ENCODE measurements at places on chromosomes 16 and 17.

GRCh38 chr17:44922746-44923470 is 7.6 kb upstream of the GFAP start:
- ATAC-seq, result no peak

DNA sequence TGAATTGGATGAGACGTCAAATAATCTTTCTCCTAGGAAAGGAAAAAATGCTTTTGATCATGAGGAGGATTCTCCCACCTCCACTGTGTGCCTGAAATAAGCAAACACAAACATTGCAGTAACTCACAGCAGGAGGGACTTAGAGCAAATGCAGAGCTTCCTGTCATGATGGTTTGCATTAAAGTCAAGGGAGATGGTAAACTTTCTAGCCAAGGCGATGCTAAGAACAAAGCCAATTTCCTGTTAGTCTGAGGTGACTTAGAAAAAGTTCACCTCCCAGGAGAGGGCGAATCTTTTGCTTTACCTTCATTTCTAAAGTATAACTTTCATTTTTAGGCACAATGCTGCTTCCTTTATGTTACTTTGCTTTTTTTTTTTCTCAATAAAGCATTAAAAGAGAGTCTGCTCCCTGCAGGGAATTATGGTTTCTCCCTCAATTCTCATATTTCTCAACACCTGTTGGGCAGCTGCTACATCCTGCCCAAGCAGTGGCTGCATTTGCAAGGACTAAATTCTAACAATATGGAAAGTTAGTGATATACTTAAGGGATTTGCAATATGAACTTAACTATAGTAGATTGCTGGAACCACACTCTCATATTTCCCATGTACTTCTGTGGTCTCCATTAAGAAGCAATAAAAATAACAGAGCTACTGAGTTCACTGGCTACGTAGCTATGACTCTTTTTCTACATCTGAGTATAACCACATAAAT is 175.6 kb downstream of the PCTP start:
- ATAC-seq, result no peak

DNA sequence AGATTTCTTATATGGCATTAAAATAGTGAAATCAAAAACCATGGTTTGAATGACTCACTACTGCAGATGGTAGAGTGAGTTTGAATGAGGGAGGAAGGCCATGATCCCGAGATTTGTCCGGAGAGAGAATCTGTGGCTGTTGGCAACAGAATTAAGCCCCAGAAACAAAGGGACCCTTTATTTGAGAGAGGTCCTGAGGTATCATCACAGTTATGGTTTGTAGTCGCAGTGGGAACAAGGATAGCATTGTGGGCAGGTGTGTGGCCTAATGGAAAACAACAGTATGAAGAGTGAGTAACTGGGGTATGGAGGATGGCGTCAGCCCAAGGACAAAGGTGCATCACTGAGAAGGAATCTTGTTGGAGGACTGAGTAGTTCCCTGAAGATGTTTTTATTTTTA is 8.5 kb upstream of the ZFP3 start:
- no peak for ATAC-seq

GRCh38 chr17:6524520-6524919 is 31.8 kb downstream of the PITPNM3 start:
- no peak for ATAC-seq

- ATAC-seq, result no peak
Observed at GRCh38 chr16:35561346-35561745, 2101.9 kb downstream of the TP53TG3F start.

GRCh38 chr17:752620-753219 is 656 bp upstream of the GEMIN4 start:
- no peak for ATAC-seq
